ENCODE measurements at places on chromosomes 12 and 14.

DNA sequence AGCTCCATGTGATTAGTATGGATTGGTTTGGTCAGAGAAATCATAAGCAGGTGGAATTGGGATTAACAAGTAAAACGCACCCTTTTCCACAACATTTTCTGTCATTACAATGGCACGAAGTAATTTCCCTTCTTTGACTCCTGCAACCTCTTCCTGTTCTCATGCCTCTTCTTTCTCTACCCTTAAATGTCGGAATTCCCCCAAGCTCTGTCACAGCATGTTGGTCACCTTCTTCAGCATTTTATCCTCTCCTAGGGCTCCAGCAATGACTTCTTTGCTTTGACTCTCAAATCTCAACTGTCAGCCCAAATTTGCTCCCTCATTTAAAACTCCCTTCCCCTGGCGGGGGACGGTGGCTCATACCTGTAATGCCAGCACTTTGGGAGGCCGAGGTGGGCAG lies 5.3 kb upstream of the GRIP1 start:
- DNase-seq, result no peak

DNA sequence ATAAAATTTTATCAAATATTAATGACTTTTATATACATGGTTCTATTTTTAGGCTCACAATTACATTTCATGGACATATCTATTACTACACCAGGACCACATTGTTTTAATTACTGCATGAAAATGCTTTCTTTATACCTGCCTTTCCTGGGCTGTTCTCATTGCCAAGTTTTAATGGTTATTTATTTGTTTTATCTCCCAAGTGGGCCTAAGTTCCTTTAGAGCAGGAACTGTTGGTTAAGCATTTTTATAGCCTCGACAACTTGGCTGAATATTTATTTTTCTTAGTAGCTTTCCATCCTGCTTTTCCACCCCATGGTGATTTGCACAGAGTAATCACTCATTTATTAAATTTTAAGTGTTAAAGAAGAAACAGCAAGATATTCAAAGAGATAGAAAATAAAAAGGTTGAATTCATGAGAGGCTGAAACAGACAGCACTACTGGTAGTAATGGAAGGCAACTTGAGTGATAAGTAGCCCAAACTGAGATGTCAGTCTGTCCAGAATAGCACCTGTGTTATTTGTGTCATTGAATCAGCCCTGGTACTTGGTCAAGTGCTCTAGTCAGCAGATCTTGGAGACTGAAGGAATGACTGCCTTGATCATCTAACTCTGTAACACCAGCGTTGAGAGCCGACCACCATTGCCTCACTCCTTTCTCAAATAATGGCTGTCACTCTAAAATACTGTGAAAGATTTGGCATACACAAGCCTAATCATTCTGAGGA lies 119.1 kb upstream of the EGLN3 start:
- DNase-seq, result no peak

- no peak for DNase-seq
Measured at GRCh38 chr12:3186546-3187215, 109.5 kb downstream of the TSPAN9 start.

GRCh38 chr12:89918172-89918846 lies 209.7 kb upstream of the ATP2B1 start:
- no peak for DNase-seq

- DNase-seq, result no peak
Measured at GRCh38 chr12:93059925-93060665, 131.0 kb upstream of the EEA1 start.

- DNase-seq, result no peak
Measured at GRCh38 chr14:37708481-37708880, 113.1 kb downstream of the TTC6 start.

DNA sequence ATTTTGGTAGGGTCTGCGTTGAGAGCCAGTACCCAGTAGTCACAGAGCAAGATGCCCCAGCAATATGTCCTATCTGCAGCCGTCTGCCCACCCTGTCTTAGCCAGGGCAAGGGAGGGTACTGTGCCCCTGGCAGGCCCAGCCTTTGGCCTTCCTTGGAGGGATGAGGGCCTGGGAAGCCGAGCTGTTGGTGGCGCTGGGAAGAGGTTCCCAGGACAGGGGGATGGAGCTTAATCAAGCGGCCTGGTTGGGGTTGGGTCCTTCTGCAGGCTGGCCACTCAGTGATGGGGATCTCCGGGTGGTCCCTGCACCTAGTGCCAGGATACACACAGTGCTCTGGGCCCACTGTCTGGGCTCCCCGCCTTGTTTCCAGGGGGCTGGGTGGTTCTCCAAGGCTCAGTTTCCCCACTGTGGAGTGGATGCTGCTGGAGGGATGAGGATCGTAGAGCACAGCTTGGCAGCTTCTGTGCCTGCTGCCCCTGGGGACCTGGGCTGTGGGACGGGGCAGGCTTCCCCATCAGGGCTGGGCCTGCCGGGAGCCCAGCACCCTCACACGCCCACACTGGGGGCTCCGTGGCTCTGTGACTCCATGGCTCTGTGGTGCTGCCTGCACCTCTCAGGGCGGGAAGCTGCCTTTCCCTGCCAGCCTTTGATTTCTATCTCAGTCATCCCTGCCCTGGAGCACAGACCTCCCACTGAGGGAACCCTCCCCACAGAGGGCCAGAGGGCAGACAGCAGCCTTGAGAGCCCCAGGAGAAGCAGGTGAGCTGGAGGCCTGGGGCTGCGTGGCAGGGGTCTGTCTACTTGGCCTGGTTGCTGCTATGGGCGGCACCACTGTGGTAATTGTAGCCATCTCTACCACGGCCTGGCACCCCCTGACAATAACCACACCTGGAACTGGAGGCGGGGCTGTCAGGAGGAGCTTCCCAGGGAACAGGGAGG lies 357.0 kb downstream of the TMEM121 start:
- DNase-seq, result no peak

- no peak for DNase-seq
Measured at GRCh38 chr12:130719263-130719859, 3.3 kb upstream of the RIMBP2 start.

GRCh38 chr12:67759829-67760228 lies 111.3 kb downstream of the DYRK2 start:
- DNase-seq, result no peak

DNA sequence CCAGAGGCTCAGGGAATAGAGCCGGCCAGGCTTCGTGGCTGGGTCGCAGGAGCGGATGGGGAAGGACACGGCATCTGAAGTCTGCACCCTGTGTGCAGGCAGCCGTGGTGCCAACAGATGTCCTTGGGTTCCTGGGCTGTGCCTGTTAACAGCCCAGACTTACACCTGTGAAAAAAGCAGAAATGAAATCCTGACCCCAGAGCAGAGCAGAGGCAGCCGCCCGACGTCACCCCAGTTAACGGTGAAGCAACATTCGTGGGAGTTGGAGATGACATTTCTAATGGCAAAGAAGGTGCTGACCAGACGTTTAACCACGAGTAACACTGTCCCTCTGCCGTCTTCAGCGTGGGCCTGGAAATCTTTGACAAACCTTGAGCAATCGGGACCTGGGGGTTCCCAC lies 200.3 kb upstream of the DIO3 start:
- DNase-seq, result no peak

Data from dorsolateral prefrontal cortex (tissue), 122 donors.